H7 (cell line): ENCODE measurements at places on chromosomes 12 and 14. TPM values are rescaled to one million over a fixed set of nuclear protein-coding genes. Genes with fewer than 3 reads are reported as not detected.

SIX4 gene
- 24.7 and 25.8 TPM in 2 replicates for total RNA-seq

CLEC6A gene
- total RNA-seq: 0.07 and 0.31 TPM in 2 replicates

SERPINA4 gene
- not detected in 2 replicates for total RNA-seq

MMP19 gene
- 1.1 and 1.4 TPM in 2 replicates for total RNA-seq

MANSC1 gene
- 0.94 and 2.3 TPM in 2 replicates for total RNA-seq

FCF1 gene
- 24.9 and 32.2 TPM in 2 replicates for total RNA-seq

NRIP2 gene
- total RNA-seq: not detected in 2 replicates

TEX22 gene
- total RNA-seq: 0.42 and 1.1 TPM in 2 replicates

PLEKHH1 gene
- total RNA-seq: 16.5 and 22.2 TPM in 2 replicates

GPR84 gene
- total RNA-seq: not detected in 2 replicates

SLC38A4 gene
- total RNA-seq: 0.62 and 1.3 TPM in 2 replicates

NRDE2 gene
- total RNA-seq: 3.6 and 8.2 TPM in 2 replicates

NID2 gene
- 5.1 and 9.6 TPM in 2 replicates for total RNA-seq

ACSM4 gene
- 1.9 and 10.9 TPM in 2 replicates for total RNA-seq

IAPP gene
- total RNA-seq: not detected in 2 replicates

IL23A gene
- 4.0 and 7.6 TPM in 2 replicates for total RNA-seq

LRP1-AS gene
- not detected in 2 replicates for total RNA-seq

HOXC11 gene
- total RNA-seq: not detected in 2 replicates

DNA sequence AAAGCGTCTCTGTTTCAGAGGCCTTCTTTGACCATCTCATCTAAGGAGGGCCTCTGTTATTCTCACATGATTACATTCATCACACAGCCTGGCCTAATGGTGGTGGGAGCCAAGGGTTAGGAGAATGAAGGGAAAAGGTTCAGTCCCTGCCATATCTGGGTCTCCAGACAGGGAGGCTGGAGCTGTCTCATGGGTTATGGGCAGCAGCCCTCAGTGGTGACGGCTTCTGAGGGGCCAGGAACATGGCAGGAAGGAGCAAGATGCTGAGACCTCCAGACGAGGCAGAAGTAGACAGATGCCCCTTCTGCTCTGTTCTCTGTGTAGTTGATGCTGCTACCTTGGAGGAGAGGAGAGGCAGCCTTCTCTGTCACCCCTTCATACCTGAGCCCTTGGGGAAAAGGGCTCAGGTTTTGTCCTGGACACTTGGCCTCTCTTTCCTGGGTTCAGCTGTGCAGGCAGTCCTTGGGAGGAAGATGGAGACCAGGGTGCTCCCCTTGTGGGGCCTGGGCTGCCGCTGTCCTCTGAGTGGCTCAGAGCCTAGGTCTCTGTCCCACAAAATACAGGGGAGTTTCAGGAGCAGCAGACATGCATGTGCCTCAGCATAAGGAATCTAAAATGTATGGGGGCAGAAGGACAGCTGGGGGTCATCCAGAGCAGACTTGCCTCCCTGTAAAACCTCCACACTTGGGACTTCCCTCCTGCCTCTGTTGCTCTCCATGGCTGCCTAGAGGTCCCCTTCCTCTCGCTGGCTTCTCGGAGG lies 3.6 kb downstream of the IFI27L2 start:
- no peak for DNase-seq

GRCh38 chr12:77788231-77789168 lies 42.2 kb upstream of the NAV3 start:
- no peak for DNase-seq

DNA sequence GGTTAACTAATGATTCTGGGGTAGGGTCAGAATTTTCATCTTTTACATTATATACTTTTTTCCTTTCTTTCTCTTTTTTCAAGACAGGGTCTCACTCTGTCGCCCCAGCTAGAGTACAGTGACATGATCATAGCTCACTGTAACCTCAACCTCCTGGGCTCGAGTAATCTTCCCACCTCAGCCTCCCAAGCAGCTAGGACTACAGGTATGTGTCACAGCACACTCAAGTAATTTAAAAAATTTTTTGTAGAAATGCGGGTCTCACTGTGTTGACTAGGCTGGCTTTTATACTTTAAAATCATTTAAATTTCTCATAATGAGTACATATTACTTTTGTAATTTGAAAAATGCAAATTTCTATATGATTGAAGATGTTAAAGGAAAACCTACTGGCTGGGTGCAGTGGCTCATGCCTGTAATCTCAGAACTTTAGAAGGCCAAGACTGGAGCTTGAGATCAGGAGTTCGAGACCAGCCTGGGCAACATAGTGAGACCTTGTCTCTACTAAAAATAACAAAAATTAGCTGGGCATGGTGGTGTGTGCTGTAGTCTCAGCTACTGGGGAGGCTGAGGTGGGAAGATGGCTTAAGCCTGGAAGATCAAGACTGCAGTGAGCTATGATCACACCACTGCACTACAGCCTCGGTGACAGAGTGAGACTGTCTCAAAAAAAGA lies 25.7 kb downstream of the R3HDM2 start:
- DNase-seq: no peak

- DNase-seq: peak; percentile 76
These were observed 11.2 kb upstream of the PYGL start for GRCh38 chr14:50955373-50956043.

DNA sequence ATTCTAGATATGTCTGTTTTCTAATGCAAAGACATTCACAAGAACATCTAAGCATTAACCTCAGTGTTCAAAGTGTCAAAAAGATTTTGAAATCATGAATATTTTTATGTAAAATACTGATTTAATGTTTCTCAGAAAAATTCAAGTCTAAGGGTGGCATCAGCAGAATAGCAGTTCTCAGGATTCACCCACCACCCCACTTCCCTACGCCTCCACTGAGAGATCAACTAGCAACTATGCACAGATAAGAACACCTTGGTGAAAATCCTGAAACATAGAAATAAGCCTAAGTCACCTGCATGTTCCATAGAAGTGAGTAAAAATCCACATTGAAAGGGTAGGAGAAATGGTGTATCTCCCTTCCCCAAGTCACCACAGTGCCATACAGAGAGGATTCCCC lies 40.9 kb upstream of the RHOJ start:
- no peak for DNase-seq

GRCh38 chr14:99596071-99596627 lies 7.9 kb downstream of the CCDC85C start:
- no peak for DNase-seq

GRCh38 chr12:47736877-47737676 lies 11.8 kb upstream of the ENDOU start:
- peak; percentile 82 for DNase-seq

- no peak for DNase-seq
These were observed 20.9 kb upstream of the KRAS start for GRCh38 chr12:25271486-25272098.

GRCh38 chr12:66668311-66668710 lies 10.6 kb downstream of the GRIP1 start:
- no peak for DNase-seq

- no peak for DNase-seq
These were observed 449.2 kb downstream of the DPF3 start for GRCh38 chr14:72444701-72445100.

- DNase-seq: no peak
These were observed 34.3 kb downstream of the SLC15A4 start for GRCh38 chr12:128789356-128789929.

DNA sequence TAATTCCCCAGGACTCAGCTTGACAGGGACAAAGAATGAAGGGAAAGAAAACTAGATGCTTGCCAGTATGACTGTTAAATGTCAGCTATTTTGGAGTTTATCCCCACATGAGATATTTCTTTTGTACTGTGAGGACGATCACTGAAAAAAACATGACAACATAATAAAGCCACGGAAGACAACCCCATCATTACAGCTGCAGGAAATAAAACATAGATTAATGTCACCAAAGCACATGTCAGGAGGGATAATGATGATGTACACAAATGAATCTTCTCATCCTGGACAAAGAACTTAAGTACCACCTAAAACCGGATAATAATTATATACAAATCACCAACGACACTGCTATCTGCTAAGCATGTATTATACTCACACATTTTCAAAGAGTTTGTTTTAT lies 84.6 kb upstream of the GRIP1 start:
- no peak for DNase-seq

GRCh38 chr12:129911428-129912049 lies 7.7 kb upstream of the TMEM132D start:
- DNase-seq: peak; percentile 88

DNA sequence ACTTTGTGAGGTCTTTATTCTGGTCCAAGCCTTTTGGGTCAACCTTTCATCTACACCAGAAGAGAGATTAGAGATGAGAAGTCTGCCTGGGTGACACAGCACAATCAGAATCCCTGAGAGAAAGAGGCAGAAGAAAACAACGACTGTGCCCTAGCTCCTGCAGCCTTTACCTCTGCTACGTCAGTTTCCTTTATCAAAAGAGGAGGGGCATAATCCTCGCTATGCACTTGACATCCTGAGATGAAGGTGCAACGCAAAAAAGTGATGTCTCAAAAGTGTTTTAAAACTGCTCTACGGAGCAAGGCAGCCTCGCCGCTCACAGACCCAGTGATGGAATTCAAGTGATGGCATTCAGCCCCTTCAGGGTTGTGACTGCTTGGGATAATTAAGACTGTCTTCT lies 21.7 kb downstream of the ZDHHC22 start:
- no peak for DNase-seq

DNA sequence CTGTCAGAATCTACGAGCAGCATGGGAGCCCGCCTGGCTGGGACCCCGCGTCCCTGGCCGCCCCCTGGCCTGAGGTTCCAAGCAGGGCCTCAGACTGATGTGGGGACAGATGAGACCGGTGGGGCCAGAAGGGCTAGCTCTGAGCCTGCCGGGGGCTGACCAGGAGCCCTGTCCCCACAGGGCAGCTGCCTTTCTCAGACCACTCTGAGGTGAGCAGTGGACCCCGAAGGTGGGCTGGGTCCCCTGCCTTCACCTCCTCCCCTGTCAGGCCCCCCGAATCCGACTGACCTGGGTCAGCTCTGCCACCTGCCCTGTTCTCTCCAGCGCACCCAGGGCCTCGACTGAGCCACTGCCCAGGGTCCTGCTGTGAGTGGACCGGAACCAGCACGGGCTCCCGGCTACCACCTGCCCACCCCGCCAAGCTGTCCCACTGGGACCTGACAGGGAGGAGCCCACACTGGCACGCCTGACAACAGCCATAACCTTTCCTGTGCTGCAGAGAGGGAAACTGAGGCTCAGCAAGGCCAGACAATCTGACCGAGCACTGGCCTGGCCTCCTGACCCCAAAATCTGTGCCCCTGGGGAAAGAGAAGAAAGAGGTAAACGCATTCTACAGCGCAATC lies 29.7 kb upstream of the TMEM179 start:
- peak; percentile 48 for DNase-seq

DNA sequence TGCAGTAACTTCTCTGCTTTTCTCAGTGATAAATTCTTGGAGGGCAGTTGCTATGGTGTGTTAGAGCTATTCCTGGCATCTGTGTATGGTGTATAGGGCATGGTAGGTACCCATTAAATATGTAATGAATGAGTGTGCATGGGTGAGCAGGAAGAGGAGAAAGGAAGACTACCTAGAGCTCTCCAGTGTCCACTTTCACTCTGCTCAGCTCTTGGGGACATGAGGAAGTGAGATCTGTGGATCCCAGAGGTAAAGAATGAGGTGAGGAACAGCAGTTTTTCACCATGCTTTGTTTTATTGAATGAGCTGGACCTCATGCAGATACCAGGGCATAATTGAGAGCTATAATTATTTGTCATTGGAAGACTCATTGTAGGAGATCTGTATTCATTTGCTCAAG lies 444.8 kb upstream of the RGS6 start:
- DNase-seq: no peak

- DNase-seq: no peak
These were observed 25.4 kb upstream of the ALDH2 start for GRCh38 chr12:111741235-111741812.

DNA sequence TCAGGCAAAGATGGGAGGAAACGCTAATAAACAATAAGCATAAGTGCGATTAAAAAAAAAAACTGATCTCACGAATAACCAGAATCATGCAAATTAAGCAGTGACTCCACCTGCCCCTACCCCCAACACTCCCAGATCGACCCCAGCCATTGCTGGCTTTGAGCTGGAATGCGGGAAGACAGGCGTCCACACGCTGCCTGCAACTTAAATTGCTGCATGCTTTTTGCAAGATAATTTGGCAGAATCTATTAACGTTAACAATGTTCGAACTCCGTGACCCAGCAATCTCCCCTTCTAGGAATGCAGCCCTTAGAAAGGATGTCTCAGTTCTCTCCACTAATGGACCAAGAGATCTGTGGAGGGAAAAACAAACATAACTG lies 935 bp upstream of the CKB start:
- peak; percentile 78 for DNase-seq

DNA sequence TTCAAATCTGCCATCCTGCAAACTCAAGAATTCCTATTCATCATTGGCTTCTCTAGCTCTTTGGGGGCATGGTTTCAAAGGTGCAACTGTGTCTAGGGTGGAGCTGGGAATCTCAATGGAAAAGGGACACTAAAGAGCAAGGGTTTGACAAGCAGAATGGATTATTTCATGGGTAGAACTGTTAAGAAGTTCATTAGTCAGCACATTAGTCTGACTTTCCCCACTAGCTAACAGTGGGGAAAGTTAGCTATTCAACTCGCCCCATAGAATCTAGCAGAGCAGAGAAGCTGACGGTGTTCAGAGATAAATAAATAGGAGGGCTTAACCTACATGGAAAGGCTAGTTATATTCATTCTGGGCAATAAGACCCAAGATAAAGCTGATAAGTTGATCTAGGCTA lies 153.9 kb downstream of the EMP1 start:
- DNase-seq: no peak

GRCh38 chr14:78764645-78765044 lies 594.5 kb downstream of the NRXN3 start:
- no peak for DNase-seq

DNA sequence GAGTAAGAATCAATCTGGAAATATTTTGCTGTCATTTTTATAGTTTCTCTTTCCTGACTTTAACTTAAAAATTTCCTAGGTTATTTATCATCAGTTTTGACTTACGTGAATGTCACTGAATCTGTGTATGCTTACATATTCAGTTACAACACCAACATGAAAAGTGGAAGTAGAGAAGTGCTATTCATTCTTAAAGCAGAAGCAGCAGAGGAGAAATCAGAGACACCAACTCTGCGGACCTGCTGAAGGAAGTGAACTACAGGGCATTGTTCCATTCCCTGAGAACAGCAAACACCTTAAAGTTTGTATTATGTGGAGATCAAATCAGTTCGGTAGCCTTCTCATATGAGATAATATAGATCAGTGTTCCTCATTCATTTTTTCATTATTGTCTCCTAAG lies 34.1 kb downstream of the RAD51B start:
- DNase-seq: no peak

- no peak for DNase-seq
These were observed 58.0 kb downstream of the LGMN start for GRCh38 chr14:92690171-92691011.
